Inflammatory macrophage treated with lipopolysaccharide for 1 hour (primary cell): ENCODE measurements at places on chromosomes 5 and 9.

DNA sequence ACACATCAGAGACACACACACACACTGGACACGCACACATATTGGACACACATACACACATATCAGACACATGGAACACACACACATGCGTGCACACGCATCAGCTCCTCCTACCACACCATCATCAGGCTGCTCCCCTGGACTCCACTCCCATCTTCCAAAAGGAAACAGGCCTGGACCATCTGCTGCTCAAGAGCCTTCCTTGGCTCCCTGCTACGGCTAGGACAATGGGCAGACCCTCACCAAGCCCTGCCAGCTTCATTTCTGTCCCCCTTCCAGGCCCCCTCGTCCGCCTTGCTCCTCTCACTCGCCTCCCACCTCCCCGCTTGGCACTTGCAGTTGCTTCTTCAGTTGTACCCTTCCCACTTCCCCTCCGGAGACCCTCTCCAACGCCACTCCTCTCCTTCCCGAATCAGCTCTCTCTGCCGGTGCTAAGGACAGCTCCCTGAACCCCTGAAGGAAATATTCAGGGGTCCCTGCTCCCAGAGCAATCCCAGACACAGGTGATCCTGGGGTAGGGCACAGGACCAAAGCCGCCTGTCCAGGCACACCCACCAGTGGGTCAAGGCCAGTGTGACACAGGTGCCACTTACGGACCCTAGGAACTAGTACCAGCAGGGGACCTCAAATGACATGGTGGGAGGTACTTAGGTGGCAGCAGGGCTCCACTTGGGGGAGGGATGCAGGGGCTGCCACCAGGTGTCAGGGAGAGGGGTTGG is 12.1 kb upstream of the LAMC3 start:
- DNase-seq = no peak

DNA sequence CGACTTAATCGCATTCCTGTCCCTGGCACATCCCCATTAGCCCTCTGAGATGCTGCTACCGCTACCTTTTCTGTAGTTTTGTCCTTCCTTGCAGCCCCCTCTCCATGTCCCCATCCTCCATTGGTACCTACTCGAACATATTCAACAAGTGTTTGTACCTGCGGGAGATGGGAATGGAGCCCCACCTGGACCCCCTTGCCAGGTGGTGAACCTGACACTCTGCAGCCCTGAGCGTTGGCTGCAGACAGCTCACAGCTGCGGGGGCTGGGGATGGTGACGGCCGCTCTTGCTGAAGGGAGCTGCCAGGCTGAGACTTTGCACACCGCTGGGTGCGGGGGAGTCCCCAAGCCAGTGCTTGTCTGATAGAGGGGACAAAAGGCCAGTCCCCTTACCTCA is 96.3 kb upstream of the DAP start:
- no peak for DNase-seq

DNA sequence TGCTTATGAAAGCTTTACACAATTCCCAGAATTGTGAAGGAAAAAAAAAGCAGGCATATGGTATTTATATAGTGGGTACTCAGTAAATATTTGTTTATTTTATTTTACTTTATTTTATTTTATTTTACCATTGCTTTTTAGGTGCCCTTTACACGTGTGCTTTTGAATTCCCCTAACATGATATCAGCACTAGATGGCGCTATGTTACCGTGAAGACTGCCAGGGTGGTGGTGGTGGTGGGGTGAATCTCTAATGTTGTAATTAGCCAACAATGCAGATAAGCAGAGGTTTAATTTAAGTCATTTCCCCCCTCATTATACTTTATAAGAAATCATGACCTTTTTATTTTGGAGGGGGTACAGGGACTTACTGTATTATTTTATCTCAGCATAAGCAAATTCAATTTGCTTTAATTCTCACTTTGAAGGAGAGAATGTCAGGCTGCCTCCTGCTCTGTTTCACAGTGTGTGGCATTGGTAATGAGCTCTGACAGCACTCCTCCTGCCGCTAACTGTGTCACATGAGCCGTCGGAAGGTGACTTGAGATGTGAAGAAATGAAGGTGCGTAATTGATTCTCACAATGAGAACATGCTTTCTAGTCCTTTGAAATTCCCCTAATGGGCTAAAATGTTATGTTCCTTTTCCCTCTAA is 165.6 kb downstream of the YTHDC2 start:
- peak; percentile 7 for DNase-seq

DNA sequence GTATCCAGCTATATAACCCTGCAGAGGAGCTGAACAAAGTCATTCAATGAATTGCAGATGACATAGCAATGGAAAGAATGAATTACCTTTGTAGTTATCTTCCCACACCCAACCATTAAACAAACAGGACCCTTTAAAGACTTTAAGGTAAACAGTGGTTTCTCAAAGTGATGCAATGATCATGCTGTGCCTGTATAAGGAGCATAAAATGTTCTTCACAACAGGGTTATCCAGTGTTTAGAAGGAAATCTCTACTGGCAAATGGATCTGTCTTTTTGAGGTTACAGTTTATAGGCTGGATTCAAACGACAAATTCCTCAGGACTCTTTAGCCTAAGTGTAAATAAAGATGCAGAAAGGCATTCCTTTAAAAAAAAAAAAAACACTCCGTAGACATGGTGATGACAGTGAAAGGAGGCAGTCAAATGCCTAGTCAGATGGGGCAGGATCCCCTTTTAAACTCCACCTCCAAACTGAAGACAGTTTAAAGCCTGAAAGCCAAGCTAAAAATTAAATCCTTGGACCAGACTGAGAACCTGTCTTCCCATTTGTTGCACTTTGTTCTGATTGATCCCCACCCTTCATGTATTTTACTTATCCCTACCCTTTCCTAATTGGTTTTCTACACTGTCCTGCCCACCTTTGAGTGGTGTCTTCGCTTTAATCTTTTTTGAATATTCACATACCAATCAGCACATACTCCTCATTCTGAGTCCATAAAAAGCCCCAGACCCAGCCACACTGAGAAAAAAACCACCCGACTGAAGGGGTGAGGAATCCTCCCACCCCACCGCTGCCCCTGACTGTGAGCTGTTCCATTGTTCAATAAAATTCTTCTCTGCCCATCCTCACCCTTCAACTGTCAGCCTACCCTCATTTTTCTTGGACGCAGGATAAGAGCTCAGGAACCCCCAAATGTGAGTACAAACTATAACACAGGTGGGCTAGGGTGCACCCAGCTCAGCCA is 761.3 kb upstream of the DMAC1 start:
- DNase-seq = no peak

DNA sequence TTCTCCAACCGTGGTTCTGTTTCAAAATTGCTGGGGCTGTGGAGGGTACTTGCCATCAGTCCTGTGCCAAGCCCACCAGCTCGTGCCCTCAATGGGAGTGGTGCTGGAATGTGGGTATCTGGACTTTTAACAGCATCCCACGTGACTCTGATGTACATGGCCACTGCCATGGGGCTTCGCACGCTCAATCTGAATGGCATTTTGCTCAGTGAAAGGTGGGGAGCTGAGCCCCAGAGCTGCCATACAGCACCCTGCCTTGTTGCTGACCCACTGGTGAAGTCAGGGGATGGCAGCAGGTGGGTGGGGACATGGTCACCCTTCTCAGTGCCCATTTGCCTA is 16.6 kb upstream of the SYNPO start:
- DNase-seq = no peak

DNA sequence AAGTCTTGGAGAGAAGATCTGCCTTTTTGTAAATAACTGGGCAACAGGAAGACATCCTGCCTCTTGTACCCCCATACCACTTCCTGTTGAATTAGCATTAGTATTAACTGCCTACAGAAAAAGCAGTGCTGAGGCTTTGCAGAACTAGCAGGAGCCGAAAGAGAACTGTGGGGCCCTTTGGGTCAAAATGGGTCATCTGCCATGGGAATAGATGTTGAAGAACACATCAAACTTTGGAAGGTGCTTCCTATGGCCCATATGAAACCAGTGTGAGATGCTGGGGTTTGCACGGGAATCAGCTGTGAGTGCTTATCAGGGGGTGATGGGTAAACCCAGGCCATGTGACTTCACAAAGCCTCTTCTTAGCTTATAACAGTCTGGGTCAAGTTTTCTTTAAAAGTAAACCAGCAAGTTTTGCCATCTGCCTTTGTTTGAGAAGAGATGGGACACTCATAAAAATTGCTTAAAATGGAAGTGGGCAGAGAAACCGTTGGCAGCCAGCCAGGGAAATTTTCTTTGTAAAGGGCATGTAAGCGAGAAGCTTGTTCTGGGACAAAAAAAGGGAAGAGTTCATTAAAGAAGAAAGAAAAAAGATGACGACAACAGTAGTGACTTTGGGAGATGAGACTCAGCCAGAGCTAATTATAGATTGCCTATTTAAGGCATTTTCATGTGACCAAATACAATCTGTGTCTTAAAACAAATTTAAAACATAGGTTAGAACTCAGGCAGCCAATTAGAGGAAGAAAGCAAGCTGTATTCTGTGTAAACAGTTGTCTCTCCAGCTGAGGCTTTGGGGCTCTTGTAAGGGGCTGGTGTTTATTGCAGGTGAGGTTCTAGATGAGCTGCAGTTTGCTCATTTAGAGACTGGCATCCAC is 4.4 kb downstream of the SLC25A25 start:
- DNase-seq = peak; percentile 95

- peak; percentile 55 for DNase-seq
Measured at GRCh38 chr9:111961575-111961974, 65.0 kb downstream of the UGCG start.

- DNase-seq = no peak
Measured at GRCh38 chr9:84502066-84502465, 161.5 kb upstream of the SLC28A3 start.

GRCh38 chr5:159777049-159777660 is 139.1 kb upstream of the ADRA1B start:
- DNase-seq = no peak

DNA sequence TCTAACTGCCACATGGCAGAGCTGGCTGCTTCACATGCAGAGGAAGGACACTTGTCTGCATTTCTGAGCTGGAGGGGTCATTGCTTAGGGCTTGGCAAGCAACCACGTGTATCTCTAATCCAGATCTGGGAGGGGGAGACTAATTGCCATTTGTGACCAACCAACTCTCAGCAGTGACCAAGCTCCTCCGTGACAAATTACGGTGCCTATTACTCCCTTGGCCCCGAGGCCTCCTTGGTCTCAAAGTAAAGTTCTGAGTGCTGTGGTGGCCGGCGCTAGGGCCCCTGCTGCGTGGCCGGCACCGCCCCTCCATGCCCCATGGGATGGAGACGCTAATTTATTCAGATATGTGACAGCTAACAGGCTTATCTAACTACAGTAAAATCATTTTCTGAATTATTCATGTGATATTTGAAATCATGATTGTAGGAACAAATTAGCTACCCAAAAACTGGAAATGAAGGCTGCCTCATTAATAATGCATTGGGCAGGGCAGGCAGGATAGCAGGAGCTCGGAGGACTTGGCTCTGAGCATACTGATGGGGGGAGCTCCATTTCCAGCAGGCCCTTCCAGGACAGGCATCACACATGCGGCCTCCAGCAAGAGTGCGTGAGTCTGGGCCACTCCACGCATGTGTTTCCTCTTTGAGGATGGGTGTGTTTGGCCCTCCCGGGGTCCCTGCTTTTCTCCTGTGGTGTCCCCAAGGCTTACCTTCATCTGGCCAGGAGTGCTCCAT is 67.7 kb downstream of the C5orf15 start:
- DNase-seq = no peak

DNA sequence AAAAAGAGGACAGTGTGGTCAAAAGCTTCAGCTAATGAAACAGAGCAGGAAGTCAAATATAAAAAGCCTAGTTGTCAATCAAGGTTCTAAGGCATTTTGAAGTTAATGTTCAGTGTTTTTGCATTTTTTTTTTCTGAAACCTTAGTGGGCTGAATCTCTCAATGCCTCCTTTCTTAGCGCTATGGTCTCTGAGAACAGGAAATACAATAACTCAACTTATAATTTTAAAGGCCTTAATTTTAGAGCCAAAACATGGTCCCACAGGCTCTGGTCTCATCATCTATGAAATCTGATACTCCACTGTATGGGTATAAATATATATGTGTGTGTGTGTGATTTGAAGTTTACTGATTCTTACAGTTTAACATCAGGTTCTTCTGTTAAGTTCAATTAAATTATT is 63.3 kb upstream of the DPYSL3 start:
- no peak for DNase-seq

GRCh38 chr9:105439428-105439827 is 8.4 kb upstream of the FSD1L start:
- DNase-seq = peak; percentile 54

GRCh38 chr9:2132484-2133082 is 117.4 kb downstream of the SMARCA2 start:
- DNase-seq = no peak
